ENCODE measurements at places on chromosomes 6 and 20. TPM values are rescaled to one million over a fixed set of nuclear protein-coding genes. Genes with fewer than 3 reads are reported as not detected.

GRCh38 chr20:62845416-62846160 lies 16.0 kb downstream of the TCFL5 start:
- no peak for DNase-seq

- DNase-seq: no peak
These were observed 33.2 kb upstream of the VGLL2 start for GRCh38 chr6:117232196-117232595.

- no peak for DNase-seq
These were observed 279.1 kb downstream of the FARS2 start for GRCh38 chr6:5540370-5540769.

GRCh38 chr6:26221186-26221585 lies 134.0 kb downstream of the HFE start:
- no peak for DNase-seq

GRCh38 chr6:142332393-142333098 lies 30.7 kb downstream of the ADGRG6 start:
- no peak for DNase-seq

Gene GFOD1
- 6.1 TPM for total RNA-seq

DNA sequence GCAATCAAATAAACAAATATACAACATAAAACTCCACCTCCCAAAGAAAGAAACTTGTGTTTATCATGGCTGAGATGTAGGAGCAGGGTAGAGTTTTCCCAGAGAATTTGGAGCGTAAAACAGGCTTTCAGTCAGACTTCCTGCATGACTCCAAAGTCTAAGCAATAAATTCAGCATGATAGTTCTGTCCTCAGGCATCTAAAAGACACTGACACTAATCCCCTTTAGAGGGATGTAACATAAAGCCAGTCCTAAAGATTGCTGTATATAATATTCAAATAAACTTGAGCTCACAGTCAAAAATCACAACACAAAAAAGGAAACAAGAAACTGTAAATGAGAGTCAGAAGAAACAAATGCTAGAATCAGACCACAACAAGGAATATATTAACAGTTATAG lies 234.4 kb downstream of the CENPW start:
- DNase-seq: no peak

Gene LAMA2
- total RNA-seq: 3.7 TPM

Gene HLA-DOB
- 0.20 TPM for total RNA-seq

DNA sequence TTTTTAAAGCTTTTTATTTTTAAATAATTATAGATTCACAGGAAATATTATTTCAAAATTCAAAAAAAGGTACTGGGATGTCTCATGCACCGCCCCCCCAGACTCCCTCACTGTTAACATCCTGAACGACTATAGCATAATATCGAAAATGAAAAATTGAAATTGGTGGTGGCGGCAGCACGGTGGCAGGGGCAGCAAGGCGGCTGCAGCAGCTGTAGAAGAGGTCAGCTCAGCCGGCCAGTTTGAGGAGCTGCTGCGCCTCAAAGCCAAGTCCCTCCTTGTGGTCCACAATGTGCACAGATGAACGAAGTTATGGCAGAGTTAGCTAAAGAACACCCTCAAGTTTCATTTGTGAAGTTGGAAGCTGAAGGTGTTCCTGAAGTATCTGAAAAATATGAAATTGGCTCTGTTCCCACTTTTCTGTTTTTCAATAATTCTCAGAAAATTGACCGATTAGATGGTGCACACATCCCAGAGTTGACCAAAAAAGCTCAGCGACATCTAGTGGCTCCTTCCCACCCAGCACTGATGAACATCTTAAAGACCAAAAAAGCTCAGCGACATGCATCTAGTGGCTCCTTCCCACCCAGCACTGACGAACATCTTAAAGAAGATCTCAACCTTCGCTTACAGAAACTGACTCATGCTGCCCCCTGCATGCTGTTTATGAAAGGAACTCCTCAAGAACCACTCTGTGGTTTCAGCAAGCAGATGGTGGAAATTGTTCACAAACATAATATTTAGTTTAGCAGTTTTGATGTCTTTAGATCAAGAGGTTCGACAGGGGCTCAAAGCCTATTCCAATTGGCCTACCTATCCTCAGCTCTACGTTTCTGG lies 100.8 kb downstream of the FAM217A start:
- DNase-seq: peak; percentile 65
